ENCODE measurements at places on chromosomes 4 and X. TPM values are rescaled to one million over a fixed set of nuclear protein-coding genes. Genes with fewer than 3 reads are reported as not detected.

- no peaks in the 10 kb centered on the region for H3K36me3 ChIP-seq
- DNase-seq: peak; percentile 60
- no peak overlapping the region for H3K27ac ChIP-seq
- peaks cover 11% of the 10 kb centered on the region for H3K4me1 ChIP-seq
- H3K4me3 ChIP-seq: no peak overlapping the region
These were observed 82.3 kb downstream of the SPRY1 start for GRCh38 chr4:123478859-123479345.

DNA sequence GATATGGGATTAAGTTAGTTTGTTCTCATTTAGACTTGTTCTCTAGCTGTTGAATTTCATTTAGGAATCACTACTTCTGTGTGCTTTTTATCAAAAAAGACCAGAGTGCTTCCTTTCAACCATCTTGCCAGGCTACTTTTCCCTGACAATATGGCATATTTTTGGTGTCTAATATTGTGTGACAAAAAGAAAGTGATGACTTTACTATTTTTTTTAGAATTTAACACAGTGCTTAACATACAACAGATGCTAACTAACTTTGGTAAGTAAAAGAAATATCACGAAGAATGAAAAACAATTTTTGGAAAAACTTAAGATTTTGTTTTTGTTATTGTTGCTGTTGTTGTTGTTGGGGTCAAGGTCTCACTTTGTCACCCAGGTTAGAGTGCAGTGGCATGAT is 462.2 kb upstream of the PABPC4L start:
- H3K4me1 ChIP-seq: no peaks in the 10 kb centered on the region
- no peaks in the 10 kb centered on the region for H3K36me3 ChIP-seq
- no peak for DNase-seq
- no peak overlapping the region for H3K27ac ChIP-seq

DNA sequence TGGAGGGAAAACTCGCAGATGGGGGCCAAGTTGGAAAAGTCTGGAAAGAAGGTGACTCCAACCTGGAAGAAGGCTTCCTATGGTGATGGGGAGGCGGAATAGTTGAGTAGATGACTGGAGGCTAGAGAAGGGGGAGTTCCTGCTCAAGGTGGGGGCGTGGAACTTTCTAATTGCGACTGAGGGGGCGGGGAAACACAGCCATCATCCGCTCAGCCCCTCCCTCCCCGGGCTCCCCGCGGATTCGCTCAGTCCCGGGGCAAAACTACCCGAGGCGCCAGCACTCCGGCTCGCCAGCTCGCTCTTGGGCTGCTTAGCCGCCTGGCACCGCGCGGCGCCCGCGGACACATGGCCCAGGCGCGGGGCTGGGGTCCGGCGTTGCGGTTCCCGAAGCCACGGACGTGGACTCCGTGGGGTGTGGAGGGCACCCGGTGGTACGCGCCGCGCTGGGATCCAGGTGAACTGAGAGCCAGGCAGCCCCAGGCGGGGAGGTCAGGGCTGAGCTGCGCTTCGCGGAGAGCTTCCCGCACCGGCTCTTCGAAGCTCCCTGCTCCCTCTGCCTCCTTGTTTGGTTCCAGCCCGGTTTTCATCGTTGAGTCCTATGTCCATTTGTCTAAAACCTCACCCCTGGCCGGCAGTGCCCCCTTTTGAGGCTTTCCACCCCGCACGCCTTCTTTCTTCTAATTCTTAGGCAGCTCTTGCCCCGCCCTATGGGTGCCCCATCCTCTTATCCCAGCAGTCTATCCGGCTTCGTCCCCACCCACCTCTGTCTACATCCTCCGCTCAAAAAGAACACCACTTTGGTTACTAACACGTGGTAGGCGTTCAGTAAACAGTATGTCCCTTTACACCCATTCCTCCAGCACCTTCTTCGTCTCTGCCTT is 38.9 kb downstream of the STARD8 start:
- peak; percentile 19 for DNase-seq
- no peaks in the 10 kb centered on the region for H3K36me3 ChIP-seq
- H3K4me1 ChIP-seq: no peaks in the 10 kb centered on the region
- peak overlapping the region; percentile 10 for H3K4me3 ChIP-seq
- peaks cover 12% of the 10 kb centered on the region for H3K27me3 ChIP-seq
- no peak overlapping the region for H3K27ac ChIP-seq

MRPL1 gene
- 18.2 TPM for total RNA-seq

GRCh38 chr4:185119927-185120630 is 23.0 kb upstream of the SLC25A4 start:
- H3K27me3 ChIP-seq: no peaks in the 10 kb centered on the region
- H3K4me1 ChIP-seq: peaks cover 39% of the 10 kb centered on the region
- no peak overlapping the region for H3K4me3 ChIP-seq
- H3K27ac ChIP-seq: peak overlapping the region; percentile 92
- peak; percentile 85 for DNase-seq
- no peaks in the 10 kb centered on the region for H3K36me3 ChIP-seq

DNA sequence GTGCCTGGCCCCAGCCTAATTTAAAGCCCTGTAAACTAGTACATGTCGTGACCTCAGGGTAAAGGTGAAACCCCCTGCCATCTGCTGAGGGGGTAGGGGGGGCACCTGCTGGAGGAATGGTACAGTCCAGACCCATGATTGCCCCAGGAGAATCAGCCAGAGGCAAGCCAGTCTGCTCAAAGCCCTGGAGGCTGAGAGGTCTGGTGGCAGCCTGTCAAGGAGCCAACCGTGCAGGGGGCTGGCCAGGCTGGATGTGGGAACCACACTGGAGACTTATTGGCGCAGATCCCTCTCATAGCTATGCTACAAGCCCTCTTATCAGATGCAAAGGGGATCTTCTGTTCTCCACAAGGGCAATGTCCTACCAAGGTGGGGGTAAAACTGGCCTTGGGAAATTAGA is 31.4 kb upstream of the PJA1 start:
- no peak for DNase-seq
- no peak overlapping the region for H3K4me3 ChIP-seq
- H3K27me3 ChIP-seq: no peaks in the 10 kb centered on the region
- H3K27ac ChIP-seq: peak overlapping the region; percentile 73
- peaks cover 19% of the 10 kb centered on the region for H3K4me1 ChIP-seq

- H3K27me3 ChIP-seq: no peaks in the 10 kb centered on the region
- DNase-seq: no peak
- H3K4me3 ChIP-seq: no peak overlapping the region
- peak overlapping the region; percentile 1 for H3K27ac ChIP-seq
- no peaks in the 10 kb centered on the region for H3K4me1 ChIP-seq
These were observed 603.8 kb upstream of the PCDH7 start for GRCh38 chr4:30116401-30116800.

FAM133A gene
- total RNA-seq: 0.71 TPM

- H3K27ac ChIP-seq: no peak overlapping the region
- H3K4me3 ChIP-seq: no peak overlapping the region
- H3K27me3 ChIP-seq: no peaks in the 10 kb centered on the region
- H3K36me3 ChIP-seq: no peaks in the 10 kb centered on the region
- DNase-seq: no peak
These were observed 329.3 kb upstream of the RPS6KA3 start for GRCh38 chrX:20595928-20596575.

GRCh38 chr4:102196221-102196620 is 149.1 kb downstream of the SLC39A8 start:
- H3K4me3 ChIP-seq: no peak overlapping the region
- no peaks in the 10 kb centered on the region for H3K4me1 ChIP-seq
- no peak for DNase-seq
- no peak overlapping the region for H3K27ac ChIP-seq

EXOC1L gene
- not detected for total RNA-seq

- H3K36me3 ChIP-seq: no peaks in the 10 kb centered on the region
- H3K27me3 ChIP-seq: no peaks in the 10 kb centered on the region
- no peaks in the 10 kb centered on the region for H3K4me1 ChIP-seq
These were observed 63.3 kb downstream of the MEPE start for GRCh38 chr4:87895964-87896621.
